Suppressor macrophage treated with lipopolysaccharide for 1 hour (primary cell): ENCODE measurements at places on chromosomes 1 and 21.

DNA sequence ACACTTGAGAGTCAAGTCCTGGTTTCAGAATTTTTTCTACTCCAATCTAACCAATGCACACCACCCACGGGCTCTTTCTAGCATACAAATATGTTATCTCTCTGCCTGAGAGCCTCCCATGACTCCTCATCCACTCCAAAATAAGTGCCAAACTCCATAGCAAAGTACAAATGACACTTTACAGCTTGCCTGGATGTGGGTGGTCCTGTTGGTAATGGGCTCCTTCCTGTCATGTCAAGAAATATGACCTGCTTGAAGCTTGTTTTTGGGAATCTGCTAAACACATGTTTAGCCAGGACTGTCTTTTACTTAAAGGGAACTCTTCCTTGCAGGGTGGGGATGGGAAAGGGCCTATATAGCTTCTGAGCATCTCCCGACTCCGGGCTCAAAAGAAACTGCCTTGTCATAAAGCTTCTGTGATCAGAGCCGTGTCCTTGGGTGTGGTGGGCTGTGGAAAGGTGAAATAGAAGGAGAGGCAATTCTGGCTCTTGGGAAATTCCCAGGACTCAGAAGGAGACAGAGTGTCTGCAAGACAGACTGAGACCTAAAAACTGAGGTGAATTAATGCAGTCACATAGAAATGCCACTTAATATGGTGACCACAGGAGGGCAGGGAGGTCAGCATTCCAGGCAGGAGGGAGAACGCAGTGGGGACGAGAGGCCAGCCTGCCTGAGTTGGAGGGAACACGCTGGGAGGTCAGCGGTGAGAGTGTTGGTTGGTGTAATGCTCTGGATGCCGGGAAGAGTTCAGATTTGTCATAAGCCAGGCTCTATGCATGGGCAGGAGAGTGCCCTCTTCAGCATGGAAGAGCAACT, 6.1 kb upstream of the IGFN1 start:
- peak; percentile 52 for DNase-seq

- no peak for DNase-seq
Measured at GRCh38 chr1:154954541-154954940, 1.4 kb downstream of the PBXIP1 start.

DNA sequence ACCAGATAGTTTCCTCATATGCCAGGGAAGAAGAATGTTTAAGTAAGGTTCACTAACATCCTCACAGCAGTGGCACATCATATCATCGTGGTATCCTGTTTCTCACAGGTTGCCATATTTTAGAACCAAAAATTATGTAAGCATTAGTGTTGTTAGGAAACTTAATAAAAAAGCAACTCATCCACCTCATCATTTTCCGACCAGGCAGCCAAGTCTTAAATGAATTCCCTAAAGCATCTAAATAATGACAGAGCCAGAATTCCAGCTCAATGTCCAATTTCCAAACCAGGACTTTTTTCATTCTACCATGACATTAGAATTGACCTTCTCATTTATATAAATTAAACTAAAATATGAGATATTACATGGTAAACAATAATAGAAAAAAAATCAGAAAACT, 272.7 kb downstream of the NTNG1 start:
- no peak for DNase-seq

DNA sequence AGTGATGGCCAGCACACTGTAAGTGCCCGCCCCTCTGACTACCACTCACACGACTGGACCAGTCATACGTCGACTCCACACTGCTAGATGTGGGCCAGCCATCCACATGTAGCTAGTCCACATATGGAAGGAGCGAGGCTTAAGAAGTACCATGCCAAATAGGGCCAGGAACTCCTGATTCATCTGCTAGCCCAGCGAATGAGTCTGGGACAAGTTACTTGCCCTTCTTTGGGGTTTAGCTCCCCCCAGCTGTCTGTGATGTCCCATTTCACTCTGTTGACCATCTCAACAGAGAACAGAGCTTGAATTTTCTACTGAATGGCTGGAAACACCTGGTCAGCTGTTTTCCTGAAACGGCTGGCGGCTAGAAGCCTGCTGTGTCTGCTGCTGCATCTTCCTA, 5.8 kb downstream of the CSRP1 start:
- DNase-seq = no peak

GRCh38 chr1:228511546-228512445, 24.6 kb downstream of the RNF187 start:
- no peak for DNase-seq
